ENCODE measurements at places on chromosomes 1 and 21.

GRCh38 chr1:36175137-36176095 is 19.5 kb downstream of the MAP7D1 start:
- no peak for DNase-seq

DNA sequence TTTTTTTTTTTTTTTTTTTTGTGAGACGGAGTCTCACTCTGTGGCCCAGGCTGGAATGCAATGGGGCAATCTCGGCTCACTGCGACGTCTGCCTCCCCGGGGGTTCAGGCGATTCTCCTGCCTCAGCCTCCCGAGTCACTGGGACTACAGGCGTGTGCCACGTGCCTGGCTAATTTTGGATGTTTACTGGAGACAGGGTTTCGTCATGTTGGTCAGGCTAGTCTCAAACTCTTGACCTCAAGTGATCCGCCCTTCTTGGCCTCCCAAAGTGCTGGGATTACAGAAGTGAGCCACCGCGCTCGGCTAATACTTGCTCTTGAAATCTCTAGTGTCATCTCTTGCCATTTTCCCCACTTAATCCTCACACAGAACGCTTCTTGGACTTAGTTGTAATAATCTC is 1.1 kb upstream of the SYCP1 start:
- DNase-seq, result no peak

- peak; percentile 38 for DNase-seq
Measured at GRCh38 chr1:185566995-185567394, 167.2 kb upstream of the HMCN1 start.

DNA sequence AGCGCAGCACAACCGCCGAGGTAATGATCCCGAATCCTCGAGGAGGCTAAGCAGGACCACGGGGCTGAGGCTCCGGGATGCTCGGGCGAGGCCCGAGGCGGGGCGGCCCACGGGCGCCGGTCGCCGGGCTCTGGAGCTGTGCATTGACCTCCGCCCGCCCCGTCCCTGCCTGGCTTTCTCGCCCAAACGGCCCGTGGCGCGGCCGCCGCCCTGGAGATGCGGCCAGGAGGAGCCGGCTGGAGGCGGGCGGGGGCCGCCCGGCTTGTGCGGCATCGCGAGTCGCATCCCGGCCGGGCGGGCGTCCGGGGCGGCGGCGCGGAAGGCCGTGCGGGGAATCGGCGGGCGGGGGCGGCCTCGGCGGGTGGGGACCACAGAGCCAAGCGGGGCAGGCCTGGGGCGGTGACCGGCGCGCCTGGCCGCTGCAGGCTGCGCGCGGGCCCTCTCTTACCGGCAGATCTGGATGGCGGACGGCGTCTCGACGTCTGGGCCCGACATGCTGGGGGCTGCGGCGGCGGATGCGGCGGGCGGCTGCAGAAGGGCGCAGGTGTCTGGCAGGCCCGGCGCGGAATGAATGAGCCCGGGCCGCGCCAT is 663 bp downstream of the ACOT7 start:
- no peak for DNase-seq

DNA sequence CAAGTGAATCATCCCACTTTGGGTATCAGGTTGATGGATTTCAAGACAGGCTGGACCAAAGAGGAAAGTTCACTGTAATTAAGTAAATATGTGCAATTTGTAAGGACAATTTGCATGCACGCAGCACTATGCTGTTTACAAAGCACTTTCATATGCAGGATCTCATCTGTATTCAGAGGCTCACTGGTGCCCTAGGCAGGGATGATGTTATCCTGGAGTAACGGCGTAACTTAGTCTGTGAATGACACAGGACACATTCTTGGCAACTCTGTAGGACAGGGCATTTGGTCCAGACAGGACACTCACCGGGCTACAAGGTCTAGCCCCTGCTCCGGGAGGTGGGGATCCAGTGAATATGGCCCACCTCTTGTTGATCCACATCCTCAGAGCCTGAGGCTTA is 365.4 kb upstream of the DUSP10 start:
- DNase-seq, result no peak

GRCh38 chr21:33042812-33043211 is 17.1 kb downstream of the OLIG2 start:
- no peak for DNase-seq

DNA sequence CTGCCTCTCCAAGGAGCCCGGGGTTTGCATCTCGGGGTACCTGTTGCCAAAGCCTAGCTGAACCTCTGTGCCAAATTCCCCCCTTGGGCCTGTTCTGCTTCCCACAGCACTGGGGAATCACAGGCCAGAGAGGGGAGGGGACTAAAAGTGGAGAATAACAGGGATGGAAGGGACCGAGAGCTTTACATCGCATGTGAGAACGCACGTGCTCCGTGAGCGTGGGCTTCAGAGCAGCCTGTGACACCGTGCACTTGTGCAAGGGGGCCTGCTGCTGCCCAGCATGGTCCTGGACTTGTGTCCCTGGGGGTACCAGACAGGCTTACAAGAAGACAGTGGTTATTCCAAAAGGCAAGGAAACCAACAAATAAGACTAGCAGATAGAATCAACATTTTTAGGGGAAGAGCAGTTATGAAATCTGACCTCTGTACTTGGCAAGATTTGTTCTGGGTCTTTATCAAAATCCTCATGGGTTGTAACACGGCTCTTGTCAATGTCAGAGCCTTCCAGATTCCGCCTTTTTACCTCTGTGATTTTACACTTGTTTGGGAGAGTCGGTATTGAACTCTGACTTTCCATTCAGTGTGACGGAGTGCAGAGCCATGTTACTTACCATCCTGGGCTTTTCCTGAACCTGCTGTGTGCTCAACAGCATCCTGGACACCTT is 36.2 kb upstream of the TNFRSF1B start:
- DNase-seq, result no peak

Measured in activated gamma-delta T cell treated with Interleukin-2 at 50 U/mL for 16 hours (primary cell).